SJSA1 (cell line): ENCODE measurements at places on chromosomes 4 and X. TPM values are rescaled to one million over a fixed set of nuclear protein-coding genes. Genes with fewer than 3 reads are reported as not detected.

CXCL13 gene
- not detected in 2 replicates for total RNA-seq

ADAM29 gene
- not detected in 2 replicates for total RNA-seq

DNA sequence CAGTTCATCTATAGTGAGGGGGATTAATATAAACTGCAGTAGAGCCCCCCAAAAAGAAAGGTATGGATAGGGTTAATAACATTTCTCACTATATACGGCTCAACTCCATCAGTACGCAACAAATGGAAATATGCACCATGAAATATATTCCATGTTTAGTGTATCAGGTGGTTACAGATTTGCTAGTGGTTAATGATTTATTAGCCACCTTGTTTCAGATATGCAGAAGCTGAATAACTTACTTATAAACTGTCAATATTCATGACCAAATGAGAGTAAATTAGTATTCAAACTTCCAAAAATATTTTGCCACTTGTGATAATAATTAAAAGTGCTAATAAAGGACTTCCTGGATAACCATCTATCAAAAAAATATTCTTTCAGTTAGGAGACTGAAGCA, 14.8 kb downstream of the AMTN start:
- DNase-seq, result no peak

DNA sequence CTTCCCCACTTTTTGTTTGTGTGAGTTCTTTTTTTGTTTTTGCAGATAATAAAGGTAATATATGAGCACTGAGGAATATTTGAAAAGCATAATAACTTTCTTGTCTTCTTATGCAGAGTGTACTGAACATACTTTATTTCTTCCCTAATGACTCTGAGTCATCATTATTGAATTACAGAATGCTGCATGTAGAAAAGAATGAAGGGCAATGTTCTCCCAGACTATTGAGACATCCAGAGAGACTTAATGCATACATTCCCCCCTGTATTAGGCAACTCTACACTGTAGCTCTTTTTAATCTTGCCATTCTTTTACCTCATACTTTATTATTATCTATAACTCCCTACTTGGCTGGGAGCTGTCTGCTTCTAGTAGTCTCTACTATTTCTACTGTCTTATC, 240.5 kb upstream of the ANKRD50 start:
- no peak for DNase-seq
